H4 (cell line): ENCODE measurements at places on chromosomes 13 and 19.

GRCh38 chr19:38429055-38429810 lies 3.2 kb upstream of the RASGRP4 start:
- no peak for DNase-seq

GRCh38 chr19:48396016-48396823 lies 2.8 kb downstream of the GRIN2D start:
- DNase-seq: no peak

- no peak for DNase-seq
These were observed 8.3 kb upstream of the TLE6 start for GRCh38 chr19:2969104-2969504.

DNA sequence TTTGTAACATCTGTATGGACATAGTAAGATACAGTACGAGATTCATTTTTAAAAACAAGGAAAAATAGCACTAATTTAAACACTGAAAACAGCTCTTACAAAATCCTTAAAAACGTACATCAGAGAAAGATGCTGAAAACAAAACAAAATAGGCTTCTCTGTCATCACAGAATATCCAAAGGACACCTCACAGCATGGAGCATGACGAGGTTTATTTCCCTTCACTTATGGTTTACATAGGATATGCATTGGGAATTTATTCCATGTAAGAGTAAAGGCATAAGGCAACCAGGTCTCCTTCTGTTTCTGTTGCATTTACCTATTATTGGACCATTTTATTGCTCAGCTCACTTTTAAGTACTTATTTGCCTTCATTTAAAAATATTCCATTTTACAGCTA lies 3.0 kb downstream of the KCTD12 start:
- DNase-seq: no peak

GRCh38 chr19:38726284-38726673 lies 18.0 kb downstream of the CAPN12 start:
- DNase-seq: no peak

- no peak for DNase-seq
These were observed 816 bp downstream of the RPS28 start for GRCh38 chr19:8321986-8322637.

- DNase-seq: no peak
These were observed 453.0 kb downstream of the SLITRK5 start for GRCh38 chr13:88124142-88124541.

- DNase-seq: no peak
These were observed 1690.7 kb downstream of the SLITRK5 start for GRCh38 chr13:89361909-89362308.

DNA sequence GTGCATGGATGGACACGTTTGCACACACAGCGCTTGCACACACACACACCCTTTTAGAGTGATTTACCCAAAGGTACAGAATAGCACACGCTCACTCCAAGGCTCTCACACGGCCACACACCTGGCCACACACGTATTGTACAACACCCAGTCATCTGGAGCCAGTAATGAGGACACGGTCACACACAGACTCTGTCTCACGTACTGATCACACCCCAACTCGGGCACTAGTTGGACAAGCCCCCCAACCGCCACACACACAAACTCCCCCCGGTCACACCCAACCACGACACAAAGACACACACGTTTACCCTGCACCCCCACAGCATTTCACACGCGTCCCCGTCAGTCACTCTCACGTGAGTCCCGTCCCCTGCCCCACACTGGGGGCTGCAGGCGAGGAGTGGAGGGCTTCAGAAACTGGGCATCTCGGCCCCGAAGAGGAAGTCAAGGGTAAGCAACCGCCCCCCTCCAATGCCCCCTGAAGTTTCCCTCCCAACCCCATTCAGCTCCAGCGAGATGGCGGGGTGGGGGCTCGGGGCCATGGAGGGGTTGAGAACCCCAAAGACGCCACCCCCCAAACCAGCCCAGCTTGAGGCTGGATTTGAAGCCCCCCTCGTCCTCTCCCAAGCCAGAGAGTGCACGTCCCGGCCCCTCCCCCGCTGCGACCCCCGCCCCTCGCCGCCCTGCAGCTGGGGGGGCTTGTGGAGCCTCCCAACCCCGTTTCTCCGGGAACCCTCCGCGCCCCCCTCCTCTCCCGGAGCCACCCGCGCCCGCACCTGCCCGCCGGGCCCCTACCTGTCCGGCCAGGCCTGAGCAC lies 599 bp downstream of the OLFM2 start:
- DNase-seq: no peak

DNA sequence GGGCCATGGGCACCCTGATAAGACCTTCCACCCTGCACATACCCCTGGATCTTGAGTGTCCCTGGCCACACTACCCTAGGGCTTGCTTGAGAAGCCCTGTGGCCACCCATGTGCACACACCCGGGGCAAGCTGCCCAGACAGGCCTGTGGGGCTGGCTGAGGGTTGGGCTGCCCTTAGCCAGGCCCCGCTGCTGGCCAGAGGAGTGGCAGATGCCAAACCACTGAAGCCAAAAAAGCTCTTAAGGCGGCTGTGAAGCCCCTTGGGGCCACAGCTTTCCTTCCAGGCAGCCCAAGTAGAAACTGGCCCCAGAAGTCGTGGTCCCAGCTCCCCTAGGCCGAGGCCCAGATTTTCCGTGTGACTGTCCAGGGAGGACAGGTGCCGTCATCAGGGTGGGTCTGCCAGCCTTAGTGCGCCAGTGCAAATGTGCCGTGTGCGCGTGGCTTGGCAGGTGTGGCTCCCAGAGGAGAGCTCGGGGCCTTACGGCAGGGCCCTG lies 14.8 kb downstream of the CEBPG start:
- DNase-seq: no peak

GRCh38 chr19:3670796-3671679 lies 29.2 kb downstream of the PIP5K1C start:
- DNase-seq: no peak
